ENCODE measurements at places on chromosomes 4 and X.

- DNase-seq = no peak
Measured at GRCh38 chr4:116603096-116603495, 482.3 kb downstream of the TRAM1L1 start.

DNA sequence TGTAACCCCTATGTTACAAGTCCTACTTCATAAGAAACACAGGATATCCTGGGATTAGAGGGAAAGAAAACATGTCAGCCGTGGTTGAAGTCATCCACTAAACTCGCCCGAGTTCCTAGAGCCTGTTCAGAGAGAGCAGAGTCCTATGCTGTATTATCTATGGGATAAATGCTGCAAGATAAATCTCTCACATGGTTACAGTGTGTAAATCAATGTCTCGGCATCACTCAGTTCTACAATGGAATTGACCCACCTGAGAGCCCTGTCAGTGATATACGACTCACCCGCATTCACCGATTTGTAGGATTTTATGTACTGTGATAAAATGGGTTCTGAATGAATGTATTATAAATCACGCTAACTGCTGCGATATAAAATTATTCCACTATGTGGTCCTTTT lies 127.8 kb upstream of the ANXA3 start:
- DNase-seq = no peak

GRCh38 chr4:185536411-185536709 lies 1.1 kb upstream of the PDLIM3 start:
- peak; percentile 8 for DNase-seq

- no peak for DNase-seq
Measured at GRCh38 chr4:6221851-6222760, 21.8 kb upstream of the JAKMIP1 start.

GRCh38 chrX:118727686-118728339 lies 407 bp downstream of the IL13RA1 start:
- DNase-seq = peak; percentile 34

GRCh38 chr4:130722361-130722760 lies 1626.4 kb downstream of the C4orf33 start:
- DNase-seq = no peak
